Activated naive CD8-positive, alpha-beta T cell treated with anti-CD3 and anti-CD28 coated beads, Interleukin-2, amount 10 ng/mL, durations not matched to agents 7 days and 5 days (primary cell): ENCODE measurements at places on chromosomes 11 and 22.

DNA sequence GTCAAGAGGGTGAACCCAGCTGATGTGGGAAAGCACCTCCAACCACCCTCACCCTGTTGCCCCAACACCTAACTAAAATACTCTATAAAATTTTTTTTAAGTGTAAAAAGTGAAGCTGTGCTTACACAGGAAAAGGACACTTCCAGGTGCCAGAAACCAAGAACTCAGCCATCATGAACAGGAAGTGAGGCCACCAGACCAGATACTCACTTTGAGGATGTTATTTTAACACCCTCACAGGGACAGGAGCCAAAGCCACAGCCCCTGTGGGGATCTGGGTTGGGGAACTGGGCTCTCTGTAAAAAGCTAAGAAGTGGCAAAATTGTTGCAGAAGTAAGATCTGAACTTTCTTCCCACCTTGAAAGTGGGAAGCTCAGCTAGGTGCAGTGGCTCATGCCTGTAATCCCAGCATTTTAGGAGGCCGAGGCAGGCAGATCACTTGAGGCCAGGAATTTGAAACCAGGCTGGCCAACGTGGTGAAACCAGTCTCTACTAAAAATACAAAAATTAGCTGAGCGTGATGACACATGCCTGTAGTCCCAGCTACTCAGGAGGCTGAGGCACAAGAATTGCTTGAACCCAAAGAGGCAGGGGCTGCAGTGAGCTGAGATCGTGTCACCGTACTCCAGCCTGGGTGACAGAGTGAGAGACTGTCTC lies 3.8 kb downstream of the RSPH14 start:
- peak; percentile 56 for DNase-seq

- DNase-seq, result no peak
Observed at GRCh38 chr11:94062360-94062759, 41.2 kb downstream of the HEPHL1 start.

GRCh38 chr11:46216019-46216764 lies 61.3 kb upstream of the CREB3L1 start:
- DNase-seq, result no peak

- no peak for DNase-seq
Observed at GRCh38 chr22:16955678-16956210, 52.3 kb downstream of the GAB4 start.
